ENCODE measurements at places on chromosomes 6 and 20.
A peak's percentile ranks its signal among the peaks of the same experiment; 100 is the strongest.

DNA sequence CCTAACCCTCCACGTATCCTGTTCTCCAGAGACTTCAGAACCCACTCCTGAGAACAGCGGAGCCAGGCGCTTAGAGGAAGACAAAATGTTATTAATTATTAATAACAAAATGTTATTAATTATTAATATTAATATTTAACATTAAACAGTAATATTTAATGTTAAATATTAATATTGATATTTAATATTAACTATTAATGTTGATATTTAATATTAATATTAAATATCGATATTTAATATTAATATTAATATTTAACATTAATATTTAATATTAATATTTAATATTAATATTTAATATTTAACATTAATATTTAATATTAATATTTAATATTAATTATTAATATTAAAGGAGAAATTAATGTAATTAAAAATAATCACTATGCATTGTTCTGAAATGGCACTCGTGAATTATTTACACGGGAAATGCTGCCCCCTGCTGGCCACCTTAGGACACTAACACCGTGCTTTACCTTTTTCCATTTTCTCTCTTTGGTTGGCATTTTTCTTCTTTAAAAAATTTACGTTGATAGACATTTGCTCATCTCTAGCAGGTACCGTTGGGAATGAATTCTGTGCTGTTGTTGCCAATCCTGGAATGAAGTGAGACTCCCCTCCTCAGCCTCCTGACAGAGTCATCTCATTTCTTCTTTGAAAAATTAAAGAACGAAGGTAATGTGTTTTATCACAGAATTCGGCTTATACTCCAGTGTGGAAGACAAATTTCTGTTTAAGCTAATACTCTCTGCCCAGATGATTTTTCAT lies 7.5 kb upstream of the GGTLC1 start:
- DNase-seq: no peak

DNA sequence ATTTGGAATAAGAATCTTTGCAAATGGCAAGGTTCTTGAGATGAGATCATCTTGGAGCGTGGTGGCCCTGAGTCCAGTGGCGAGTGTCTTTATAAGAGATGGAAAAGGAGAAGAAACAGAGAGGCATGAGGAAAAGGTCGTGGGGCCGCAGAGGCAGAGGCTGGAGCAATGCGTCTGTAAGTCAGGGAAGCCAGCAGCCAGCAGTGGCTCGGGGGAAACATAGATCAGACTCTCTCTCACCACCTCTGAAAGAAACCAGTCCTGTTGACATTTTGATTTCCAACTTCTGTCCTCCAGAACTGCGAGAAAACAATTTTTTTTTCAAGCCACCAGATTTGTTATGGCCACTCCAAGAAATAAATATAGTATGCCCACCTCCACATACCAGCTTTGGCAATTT lies 226.6 kb downstream of the TFAP2C start:
- DNase-seq: no peak

GRCh38 chr6:30777155-30777485 lies 32.8 kb upstream of the IER3 start:
- DNase-seq: no peak

- no peak for DNase-seq
Observed at GRCh38 chr20:44955270-44955669, 4.9 kb downstream of the TOMM34 start.

DNA sequence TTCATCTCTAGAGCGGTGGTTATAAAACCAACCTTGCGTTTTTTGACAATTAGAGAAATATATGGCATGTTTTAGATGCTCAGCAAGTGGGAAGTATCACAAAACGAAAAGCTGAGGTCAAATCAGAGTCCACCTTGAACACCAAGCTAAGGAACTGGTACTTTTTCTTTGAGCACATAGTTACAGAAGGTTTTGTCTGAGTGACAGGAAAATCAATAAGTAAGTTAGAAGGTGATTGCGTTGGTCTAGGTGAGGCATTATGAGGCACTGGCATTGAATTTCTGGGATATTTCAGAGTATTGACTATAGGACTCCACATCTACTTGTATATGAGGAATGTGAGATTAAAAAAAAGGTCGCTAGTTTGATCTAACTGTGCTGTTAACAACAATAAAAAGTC lies 597 bp upstream of the HINT3 start:
- no peak for DNase-seq

- DNase-seq: peak; percentile 59
Observed at GRCh38 chr20:14986026-14986655, 648.7 kb upstream of the FLRT3 start.

GRCh38 chr20:64214952-64215351 lies 40.6 kb upstream of the PCMTD2 start:
- no peak for DNase-seq
